ENCODE measurements at places on chromosomes 11 and 22.
A peak's percentile ranks its signal among the peaks of the same experiment; 100 is the strongest.

- DNase-seq = no peak
Measured at GRCh38 chr11:70364178-70364577, 34.2 kb upstream of the CTTN start.

GRCh38 chr11:65262776-65263175, 1.0 kb downstream of the POLA2 start:
- no peak for DNase-seq

- DNase-seq = no peak
Measured at GRCh38 chr22:45476814-45477213, 25.9 kb upstream of the FBLN1 start.

GRCh38 chr11:130089674-130090073, 20.0 kb downstream of the APLP2 start:
- no peak for DNase-seq

GRCh38 chr11:117588166-117588810, 208.7 kb downstream of the DSCAML1 start:
- DNase-seq = no peak

- no peak for DNase-seq
Measured at GRCh38 chr22:24723111-24723510, 51.4 kb downstream of the PIWIL3 start.

DNA sequence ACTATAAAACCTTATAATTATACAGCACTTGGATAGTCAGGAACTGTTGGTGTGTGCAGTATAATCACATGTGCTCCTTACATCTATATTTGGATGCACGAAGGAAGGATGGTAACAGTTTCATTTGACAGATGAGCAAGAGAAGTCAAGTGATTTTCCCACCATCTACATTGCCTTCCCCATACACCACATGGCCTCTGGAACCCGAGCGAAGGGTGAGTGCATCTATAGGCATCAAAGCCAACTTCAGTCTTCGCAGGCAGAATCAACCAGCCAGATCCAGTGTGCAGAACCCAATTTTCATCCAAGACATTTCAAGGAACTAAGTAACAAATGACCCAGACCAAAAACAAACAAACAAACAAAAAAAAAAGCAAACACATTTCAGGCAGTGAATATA, 85.1 kb upstream of the BLID start:
- no peak for DNase-seq

DNA sequence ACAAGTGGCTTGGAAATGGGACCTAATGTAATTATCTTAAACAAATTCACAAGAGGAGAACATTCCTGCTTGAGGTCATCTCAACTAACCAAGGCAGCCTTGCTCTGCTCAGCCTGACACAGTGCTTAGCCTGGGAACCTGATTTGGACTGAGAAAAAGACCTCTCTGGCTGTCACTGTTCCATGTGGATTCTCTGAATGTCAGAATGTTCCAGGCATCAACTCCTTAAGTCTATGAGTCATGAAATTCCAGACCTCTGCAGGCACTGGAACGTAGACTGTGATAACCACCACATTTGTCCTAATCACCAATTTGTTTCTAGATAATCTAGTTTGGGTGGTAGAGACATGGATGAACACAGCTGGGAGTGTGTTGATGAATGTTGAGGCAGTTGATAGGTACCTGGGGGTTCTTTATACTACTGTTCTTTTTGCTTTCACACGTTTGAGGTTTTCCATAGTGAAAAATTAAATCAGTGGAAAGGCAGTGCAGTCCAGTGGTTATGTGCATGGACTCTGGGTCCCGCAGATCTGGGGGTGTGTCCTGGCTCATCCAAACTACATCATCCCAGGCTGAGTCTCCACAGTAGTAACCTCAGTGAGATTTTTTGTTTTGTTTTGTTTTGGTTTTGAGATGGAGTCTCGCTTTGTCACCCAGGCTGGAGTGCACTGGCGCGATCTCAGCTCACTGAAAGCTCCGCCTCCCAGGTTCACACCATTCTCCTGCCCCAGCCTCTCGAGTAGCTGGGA, 269.6 kb downstream of the MN1 start:
- no peak for DNase-seq

DNA sequence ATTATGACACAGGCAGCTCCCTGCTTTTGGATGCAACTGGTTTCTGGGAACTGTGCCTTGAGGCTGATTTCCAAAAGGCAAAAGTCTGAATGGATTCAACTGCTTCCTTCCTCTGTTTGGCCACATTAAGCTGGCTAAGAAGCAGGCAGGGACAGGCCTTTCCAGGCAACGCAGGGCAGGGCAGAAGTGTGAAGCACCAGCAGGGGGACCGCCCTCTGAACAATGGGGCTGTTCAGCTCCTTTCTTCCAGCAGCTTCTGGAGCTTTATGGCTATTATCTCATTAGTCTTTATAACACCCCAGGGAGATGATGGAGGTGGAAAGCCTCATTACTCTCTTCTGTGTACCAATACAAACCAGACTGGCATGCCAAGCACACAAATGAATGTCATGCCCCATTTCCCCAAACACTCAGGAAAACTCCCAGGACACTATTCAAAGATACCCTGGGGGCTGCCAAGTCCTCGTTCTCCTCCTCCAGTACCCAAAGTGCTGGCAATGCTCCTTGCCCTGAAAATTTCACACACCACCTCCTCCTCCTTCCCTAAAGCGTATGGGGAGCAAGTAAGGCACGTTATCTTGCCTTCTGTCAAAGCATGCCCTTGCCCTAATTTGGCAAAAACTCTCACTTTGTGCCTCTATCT, 21.3 kb downstream of the MORC2 start:
- no peak for DNase-seq

DNA sequence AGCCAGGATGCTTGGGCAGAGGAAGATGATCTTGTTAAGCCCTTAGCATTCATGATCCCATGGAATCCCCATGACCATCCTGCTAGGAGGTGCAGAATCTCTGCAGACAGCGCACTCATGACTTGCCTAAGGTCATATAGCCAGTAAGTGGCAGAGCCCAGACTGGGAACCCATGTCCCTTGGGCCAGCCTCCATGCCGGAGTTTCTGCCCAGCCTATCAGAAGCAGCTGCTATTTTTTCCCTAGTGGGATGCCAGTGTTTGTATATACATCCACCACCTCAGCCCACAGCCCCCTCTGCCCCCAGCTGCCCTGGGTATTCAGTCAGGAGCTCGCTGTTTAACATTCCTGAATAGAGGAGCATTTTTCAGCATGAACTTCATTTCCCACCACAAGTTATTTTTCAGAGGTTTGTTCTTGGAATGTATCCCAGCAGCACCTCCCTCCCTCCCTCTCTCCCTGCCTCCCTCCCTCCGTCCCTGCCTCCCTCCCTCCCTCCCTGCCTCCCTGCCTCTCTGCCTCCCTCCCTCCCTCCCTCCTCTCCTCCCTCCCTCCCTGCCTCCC, 34.4 kb upstream of the SUSD2 start:
- peak; percentile 8 for DNase-seq

GRCh38 chr11:66857234-66857926, 516 bp downstream of the LRFN4 start:
- no peak for DNase-seq

GRCh38 chr11:58801302-58801701, 43.2 kb downstream of the GLYATL2 start:
- no peak for DNase-seq

GRCh38 chr11:128859563-128860441, 7.3 kb downstream of the KCNJ1 start:
- no peak for DNase-seq
